ENCODE measurements at places on chromosomes 3 and 15.

DNA sequence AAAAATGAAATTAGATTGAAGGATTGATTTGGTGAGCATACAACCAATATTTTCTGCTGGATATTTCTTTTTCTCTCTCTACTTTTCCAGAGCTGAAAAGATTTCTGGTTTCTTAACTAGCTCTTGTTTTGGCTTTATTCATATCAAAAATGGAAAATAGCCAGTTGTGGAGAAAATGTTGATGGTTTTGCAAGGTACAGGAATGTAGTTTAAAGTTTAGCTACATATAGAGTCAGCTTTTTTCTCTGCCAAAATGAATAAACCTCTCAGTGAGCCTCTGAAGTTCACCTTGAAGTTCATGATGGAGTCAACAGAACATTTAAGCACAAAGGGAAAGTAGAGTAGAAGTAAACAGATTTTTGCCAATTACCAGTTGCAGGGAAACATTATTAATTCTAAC lies 720.5 kb upstream of the ALCAM start:
- DNase-seq = no peak

DNA sequence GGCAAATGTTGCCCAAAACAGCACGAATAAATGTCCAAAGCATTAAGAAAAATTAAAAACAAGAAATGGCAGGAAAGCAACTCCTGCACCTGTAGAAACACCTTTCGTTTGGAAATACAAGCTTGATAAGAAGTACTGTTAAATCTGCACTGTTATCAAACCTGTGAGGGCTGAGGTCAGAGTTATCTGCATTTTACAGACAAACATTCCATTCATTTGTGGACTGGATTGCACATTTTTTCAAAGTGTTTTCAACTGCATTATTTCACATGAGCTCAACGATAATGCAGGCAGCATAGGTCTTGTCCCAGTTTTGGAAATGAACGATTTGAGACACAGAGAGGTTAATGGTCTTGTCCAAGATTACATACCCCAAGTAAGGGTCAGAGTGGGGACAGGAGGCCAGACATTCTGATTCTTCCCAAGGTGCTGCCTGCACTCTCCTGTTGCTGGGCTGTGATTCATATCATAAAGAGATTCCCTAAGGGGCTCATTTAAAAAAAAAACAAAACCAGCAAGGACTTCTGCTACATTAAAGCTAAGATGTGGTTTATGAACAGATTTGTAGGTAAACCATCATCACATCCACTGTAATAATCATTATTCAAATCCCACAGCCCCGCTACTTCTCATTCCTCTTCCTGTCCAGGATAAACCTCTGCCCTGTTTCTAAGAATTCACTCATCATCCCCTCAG lies 13.0 kb downstream of the GUCA1C start:
- DNase-seq = no peak

DNA sequence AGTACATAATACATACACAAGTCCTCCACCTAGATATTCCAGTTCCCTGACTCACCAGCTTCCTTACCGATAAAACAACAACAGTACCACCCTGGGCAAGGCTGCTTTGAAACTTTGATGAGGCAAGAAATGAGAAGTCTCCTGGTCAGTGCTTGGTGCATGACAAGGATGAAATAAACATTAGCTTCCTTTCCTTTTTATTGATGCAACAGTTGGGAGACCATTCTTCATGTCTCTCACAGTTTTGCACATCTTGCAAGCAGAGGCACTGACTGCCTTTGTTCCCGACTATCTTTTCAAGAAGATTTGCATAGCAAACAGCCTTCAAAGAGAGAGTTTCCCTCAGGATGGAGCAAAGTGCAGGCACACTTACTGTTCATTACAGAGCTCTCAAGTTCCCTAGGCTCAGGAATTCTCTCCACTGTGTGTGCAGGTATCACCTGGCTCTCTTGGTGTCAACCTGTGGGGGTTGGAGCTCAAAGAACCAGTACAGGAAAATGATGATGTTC lies 65.2 kb downstream of the MYLK start:
- DNase-seq = peak; percentile 82

GRCh38 chr3:57896031-57896430 lies 112.2 kb upstream of the FLNB start:
- no peak for DNase-seq

GRCh38 chr3:168459226-168459784 lies 363.6 kb upstream of the GOLIM4 start:
- peak; percentile 36 for DNase-seq

DNA sequence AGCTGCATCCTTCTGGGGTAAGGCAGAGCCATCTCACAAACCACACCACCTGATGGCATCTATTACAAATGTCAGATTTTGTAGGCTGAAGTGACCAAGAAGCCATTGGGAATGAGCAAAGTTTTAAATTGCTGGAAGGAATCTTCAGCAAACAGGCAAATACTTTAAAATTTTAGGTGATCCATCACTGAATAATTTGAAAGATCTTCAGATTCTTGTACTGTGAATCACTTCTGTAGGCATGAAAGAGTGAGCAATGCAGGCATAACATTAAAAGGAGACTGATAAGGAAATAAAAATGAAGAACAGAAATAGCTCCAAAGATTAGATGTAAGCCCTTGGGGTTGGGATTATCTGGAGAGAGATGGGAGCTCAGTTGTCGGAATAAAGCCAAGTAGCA lies 36.0 kb upstream of the ALDH1L1 start:
- peak; percentile 19 for DNase-seq

DNA sequence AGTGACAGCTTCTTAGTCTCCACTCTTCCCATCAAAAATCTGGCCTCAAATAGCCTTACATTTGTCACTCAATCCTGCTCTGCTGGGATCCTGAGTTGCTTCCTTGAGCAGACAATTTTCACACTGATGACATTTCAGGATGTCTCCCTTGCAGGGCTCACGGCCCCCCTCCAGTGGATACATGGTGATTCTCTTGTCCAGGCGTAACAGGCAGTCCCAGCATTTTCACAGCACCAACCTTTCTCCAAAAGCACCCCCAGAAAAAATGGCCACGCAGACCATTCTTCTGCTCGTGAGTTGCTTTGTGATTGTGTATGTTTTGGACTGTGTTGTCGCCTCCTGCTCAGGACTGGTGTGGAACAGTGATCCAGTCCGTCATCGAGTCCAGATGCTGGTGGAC lies 47.4 kb upstream of the WNT7A start:
- DNase-seq = no peak

GRCh38 chr3:58198362-58198761 lies 12.4 kb downstream of the DNASE1L3 start:
- DNase-seq = no peak

- peak; percentile 20 for DNase-seq
Observed at GRCh38 chr15:51600114-51600513, 22.5 kb downstream of the DMXL2 start.

- no peak for DNase-seq
Observed at GRCh38 chr15:33001926-33002325, 192.6 kb downstream of the FMN1 start.

GRCh38 chr3:58132850-58133249 lies 77.9 kb downstream of the DNASE1L3 start:
- no peak for DNase-seq

DNA sequence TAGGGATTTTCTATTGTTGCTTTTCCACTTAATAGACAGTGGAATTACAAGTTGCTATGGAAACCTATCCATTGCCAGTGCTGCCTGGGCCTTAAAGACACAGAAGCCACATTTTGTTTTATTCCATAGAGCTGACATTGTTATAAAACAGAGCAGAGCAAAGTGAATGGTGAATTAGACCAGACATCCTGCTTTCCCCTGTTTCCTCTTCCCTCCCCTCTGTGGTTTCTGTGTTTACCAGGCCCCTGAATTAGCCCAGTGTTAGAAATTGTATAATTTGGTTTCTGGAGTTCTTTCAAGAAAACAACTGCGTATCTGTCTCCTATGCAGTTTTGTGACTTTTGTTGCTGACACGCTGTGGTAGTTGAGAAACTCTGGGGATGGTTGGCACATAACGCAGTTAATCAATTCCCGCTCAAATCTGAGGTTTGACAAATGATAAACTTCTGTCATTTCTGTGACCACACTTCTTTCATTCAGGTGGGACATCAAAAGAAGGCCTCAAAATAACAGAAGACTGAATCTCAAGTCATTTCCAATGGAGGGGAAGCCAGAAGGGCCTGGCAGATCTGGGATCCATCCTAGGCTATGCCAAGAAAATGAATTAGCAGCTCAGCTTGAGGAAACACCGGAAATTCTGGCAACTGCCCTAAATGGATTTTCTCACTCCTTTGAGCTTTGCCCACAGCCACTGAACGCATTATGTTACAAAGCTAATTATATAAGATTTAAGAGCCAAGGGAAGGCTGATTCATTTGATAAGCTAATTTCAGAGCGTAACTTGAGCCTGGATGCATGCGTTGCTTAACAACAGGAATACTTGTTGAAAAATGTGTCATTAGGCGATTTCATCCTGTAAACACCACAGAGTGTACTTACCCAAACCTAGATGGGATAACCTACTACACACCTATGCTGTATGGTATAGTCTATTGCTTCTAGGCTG lies 46.9 kb downstream of the NR1D2 start:
- peak; percentile 59 for DNase-seq

GRCh38 chr3:63338351-63338750 lies 60.2 kb downstream of the SYNPR start:
- DNase-seq = no peak

- peak; percentile 21 for DNase-seq
Observed at GRCh38 chr3:86985181-86985826, 5.6 kb downstream of the VGLL3 start.

GRCh38 chr3:183968666-183969245 lies 48.9 kb downstream of the ABCC5 start:
- DNase-seq = no peak

GRCh38 chr3:106707347-106707746 lies 669.9 kb upstream of the CCDC54 start:
- no peak for DNase-seq

GRCh38 chr15:36696196-36696595 lies 116.8 kb downstream of the CDIN1 start:
- DNase-seq = no peak

DNA sequence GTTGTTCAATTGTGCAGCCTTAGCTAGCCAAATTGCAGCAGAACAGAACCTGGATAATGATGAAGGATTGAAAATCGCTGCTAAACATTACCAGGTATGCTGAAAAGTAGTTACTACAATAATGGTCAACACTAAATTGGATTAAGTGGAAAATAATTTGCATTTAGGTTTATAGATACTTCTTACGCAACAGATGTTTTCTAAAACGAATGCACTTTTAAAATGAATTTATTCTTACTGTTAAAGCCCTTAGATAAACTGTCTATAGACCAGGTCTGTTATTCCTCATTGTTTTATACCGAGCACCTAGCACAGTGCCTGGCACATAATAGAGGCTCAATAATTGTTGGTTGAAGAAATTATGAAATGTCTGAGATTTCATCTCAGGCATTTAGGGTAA lies 23.6 kb downstream of the PDCD6IP start:
- no peak for DNase-seq

- peak; percentile 65 for DNase-seq
Observed at GRCh38 chr3:136473716-136474326, 223.7 kb downstream of the PCCB start.

- DNase-seq = no peak
Observed at GRCh38 chr3:140726066-140726465, 48.2 kb downstream of the TRIM42 start.

- DNase-seq = peak; percentile 64
Observed at GRCh38 chr3:156477323-156477722, 77.6 kb downstream of the SSR3 start.

DNA sequence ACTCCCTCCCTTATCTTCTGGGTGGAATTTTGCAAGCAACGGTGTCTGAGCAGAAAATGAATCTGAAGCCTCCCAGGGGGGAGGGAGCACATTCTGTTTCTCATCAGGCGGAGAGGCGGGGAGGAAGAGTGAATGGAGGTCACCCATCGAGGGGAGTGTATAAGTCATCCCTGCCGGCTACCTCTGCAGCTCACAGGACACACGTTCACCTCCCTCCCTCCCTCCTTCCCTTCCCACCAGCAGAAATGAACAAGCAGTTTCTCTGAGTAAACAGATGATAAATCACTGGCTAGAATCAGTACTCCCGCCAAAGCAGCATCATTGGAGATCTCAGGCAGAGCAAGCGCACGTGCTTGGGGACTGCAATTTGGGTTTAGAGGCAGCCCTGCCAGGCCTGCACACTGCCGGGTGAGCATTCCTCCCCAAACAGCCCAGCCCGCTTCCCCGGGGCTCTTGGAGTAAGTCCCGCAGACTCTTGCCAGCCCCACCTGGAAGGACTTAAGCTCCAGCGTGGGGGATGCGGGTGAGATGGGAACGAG lies 38.3 kb downstream of the CPN2 start:
- peak; percentile 47 for DNase-seq

DNA sequence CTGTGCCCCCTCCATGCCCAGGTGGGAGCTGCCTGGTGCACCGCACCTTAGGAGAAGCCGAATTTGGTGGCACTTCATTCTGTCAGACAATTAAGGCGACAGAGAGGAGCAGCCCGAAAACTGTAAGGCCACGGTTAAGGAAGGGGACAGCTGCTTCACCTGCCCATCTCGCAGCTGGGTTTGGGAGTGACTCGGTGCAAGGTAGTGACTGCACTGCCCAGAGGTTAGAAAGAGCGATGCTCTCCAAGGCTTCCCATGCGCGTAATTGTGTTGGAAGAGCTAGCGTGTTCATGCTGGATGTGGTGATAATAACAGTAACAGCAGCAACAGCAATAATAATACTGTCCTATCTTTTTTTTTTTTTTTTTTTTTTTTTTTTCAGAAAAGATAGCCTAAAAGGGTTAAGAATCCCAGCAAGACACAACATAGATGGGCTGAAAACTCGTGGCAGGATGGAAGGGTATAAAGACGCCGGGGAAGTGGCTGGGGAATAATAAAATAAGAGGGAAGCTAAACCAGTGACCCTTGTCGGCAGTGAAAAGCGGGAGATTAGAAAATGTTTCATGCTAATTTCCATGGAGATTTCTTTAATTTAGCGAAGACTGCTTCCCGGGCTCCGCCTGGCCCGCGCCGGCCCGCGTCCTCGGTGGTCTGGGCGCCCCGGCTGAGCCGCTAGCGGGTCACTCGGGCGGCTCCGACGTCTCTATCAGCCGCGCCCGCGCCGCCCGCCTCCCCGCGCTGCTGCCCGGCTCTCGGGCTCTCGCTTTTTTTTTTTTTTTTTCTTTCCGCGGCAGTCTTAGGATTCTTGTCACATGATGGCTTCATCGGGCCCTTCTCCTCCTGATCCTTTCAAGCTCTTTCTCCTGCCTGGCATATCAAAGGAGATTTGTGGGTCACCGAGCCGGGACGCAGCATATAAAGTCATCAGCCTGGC lies 617.1 kb downstream of the NR2F2 start:
- DNase-seq = peak; percentile 3

GRCh38 chr15:45378149-45378912 lies at the start of gene GATM:
Gene GATM, minus strand, starts transcription at chr15:45378544. Its CDS starts 91 bp downstream, at chr15:45378453.
- peak; percentile 82 for DNase-seq

DNA sequence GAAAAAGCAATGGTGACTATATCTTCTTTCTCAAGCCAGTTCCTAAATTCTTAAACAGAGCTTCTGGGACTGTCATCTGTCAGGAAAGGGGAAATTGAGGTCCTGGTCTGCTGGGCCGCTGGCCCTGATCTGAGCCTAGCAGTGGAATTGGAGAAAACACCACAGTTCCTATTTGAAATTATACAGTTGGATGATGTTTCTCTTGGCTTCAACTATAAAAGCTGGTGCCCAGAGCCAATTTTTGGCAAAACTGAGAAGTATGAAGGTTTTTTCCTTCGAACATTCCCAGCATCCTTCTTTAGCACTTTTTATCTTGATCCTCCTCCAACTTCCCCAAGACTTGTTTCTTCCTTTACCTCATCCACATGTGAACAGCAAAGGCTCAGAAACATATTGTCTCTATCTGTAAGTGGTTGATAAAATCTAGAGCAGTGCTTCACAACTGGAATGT lies 83.9 kb downstream of the CD47 start:
- no peak for DNase-seq

GRCh38 chr3:120497336-120497735 lies 46.5 kb upstream of the FSTL1 start:
- peak; percentile 98 for DNase-seq

All from astrocyte of the spinal cord (primary cell).